ENCODE measurements at places on chromosomes 7 and 10.

DNA sequence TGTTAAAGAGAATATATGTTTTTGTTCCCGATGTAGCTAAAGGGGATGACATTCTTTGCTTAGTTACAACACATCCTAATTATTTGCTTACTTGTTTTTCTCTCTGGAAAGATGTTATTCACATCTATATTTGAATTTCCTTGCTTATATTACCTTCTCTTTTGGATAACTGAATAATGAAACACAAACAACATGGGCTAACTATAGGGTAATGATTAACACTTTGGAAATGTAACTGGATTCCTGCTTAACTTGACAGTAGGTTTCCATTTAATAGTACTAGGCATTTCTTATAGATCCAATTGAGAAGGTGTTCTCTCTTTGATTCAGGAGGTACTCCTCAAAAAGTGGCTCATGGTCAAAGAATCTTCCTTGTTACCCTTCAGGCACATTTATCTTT lies 141.1 kb downstream of the CCSER2 start:
- DNase-seq: no peak

DNA sequence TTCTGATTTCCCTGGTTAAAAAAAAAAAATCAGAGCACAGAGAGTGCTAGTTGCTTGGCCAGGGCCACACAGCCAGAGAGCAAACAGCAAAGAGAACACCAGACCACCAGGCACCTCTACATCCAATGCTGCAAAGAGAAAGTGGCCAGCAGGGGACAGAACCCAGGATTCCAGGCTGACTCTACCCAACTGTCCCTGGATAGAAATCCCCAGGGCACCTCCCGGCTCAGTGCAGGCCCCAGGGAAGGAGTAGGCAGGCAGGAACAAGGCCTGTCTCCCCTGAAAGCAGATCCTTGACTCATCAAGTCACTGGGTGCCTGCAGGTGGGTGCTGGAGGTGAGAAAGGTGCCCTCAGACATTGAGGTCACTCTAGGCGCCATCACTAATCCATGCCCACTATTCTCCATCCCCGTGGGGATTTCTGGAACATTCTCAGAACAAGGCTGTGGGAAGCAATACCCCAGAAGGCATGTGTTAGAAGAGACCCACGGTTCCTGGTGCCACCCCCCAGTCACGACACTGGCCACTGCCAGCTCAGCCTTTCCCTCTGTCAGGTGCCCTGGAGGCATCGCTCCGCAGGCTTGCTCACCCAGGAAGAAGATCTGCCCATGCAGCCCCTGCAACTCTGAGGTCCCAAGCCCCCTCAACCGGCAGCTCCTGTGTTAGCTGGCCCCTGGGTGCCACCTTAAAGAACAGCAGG lies 154.8 kb downstream of the GRID1 start:
- no peak for DNase-seq

DNA sequence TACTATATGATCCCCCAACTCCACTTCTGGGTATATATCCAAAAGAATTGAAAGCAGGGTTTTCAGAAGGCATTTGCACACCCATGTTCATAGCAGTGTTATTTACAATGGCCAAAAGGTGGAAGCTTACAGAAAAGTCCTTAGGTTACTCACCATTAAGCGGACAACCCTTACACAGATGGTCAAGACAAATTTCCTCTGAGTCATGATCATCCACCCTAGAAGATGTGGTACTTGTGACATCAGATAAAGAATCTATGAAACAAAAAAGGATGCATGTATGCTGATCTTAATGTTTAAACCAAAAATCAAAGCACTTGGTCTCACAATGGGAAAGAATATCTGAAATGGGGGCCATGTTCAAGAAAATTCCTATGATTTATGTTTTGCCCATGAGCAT lies 31.1 kb downstream of the ZC3HAV1 start:
- no peak for DNase-seq

DNA sequence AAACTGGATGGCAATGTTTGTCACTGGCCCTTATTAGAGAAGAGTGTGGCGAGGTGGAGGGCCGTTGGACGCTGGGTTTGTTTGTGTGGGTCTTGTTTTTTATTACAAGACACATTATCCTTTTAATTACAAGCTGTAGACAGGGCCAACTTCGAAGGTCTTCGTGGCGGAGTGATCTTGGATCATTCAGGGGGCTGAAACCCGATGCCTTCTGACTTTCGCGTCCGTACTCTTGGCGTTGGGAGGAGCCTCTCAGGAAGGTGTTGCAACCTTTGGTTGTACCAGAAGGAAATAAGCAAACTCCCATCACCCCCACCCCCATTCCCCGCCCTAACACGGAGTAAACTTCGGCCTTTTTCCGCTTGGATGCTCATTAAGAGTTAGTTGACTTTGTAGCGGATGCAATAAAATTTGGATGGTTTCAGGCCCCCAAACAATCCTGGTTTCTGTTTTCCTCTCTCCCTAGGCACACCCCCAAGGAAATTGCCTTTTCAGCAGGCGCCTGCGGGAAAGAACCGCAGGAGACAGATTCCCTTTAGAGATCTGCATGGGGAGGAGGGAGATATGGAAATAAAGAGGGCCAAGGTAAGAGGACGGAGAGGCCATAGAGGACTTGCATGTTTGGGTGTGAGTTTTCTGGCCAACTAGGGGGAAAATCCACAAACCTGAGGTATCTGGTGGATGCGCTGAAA lies 294.5 kb upstream of the NFE2L3 start:
- peak; percentile 60 for DNase-seq

- DNase-seq: peak; percentile 2
These were observed 953.9 kb downstream of the TYW1 start for GRCh38 chr7:67950321-67951083.

- DNase-seq: no peak
These were observed 685.4 kb upstream of the MBL2 start for GRCh38 chr10:53458007-53458406.

DNA sequence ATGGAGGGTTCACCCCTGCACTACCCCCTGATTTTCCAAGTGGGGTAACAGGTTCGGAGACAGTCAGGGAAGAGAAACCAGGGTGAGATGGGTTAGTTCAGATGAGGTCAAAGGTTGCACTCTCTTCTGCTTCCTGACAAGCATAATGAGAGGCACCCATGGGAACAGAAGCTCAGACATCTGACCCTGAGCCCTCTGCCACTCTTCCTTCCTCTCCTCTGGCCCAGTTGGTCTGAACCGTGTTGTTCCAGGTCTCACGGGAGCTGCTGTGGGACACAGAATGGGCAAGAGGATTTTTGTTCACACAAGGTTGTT lies 38.4 kb downstream of the DNAJB12 start:
- no peak for DNase-seq

DNA sequence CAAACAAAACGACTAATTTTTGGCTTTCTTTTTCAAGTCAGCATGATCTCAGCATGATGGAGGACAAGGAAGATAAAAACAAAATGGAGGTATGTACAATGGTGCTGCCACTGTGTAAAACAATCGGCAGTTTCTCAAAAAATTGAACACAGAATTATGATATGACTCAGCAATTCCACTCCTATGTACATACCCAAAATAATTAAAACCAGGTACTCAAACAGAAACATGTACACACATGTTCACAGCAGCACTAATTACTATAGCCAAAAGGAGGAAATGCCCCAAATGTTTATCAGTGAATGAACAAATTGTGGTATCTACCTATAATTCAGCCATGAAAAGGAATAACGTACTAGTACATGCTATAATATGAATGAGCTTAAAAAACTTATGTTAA lies 29.9 kb downstream of the SNX13 start:
- DNase-seq: no peak

DNA sequence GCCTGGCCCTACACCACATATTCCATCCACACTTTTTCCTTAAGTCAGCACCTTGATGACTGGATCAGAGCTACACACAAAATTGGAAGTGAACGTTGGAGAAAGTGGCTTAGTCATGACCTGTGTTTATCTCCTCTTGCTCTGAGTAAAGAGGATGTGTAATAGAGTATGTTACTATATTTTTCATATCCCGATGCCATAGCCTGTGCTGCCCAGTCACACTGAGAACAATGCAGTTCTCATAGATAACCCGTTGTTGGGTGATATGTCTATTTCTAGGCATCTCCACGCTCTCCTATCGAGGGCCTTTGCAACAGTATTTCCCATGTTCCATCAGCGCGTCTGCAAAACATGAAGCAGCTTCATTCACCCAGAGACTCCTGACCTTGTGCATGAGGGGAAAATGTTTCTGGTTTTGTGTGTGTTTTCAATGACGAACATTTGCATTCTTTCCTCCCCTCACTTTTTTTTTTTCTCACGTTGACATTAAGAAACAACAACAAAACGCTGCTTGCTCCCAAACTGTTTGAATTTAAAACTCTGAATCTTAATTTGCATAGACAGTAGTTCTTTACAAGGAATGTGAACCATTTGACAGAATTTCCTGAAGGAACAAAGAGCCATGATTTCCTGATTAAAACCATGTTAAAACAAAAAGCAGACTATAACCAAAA lies 43.4 kb downstream of the GRK5 start:
- DNase-seq: peak; percentile 85

DNA sequence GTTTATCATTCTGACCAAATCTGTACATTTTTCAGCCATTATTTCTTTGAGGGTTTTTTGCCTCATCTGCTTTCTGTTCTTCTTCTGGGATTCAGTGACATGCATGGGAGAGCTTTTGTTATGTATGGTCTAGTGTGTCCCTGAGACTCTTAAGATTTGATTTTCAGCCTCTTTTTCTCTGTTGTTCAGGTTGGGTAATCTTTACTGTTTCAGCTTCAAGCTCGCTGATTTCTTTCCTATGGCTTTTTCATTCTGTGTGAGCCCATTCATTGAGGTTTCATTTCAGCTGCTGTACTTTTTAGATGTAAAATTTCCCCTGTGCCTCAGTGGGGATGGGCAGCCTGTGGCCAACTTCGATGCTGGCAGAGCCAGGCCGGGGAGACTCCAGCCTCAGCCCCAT lies 38.1 kb downstream of the FOXK1 start:
- no peak for DNase-seq

- DNase-seq: peak; percentile 18
These were observed 256.3 kb upstream of the MINDY3 start for GRCh38 chr10:16116404-16117304.

DNA sequence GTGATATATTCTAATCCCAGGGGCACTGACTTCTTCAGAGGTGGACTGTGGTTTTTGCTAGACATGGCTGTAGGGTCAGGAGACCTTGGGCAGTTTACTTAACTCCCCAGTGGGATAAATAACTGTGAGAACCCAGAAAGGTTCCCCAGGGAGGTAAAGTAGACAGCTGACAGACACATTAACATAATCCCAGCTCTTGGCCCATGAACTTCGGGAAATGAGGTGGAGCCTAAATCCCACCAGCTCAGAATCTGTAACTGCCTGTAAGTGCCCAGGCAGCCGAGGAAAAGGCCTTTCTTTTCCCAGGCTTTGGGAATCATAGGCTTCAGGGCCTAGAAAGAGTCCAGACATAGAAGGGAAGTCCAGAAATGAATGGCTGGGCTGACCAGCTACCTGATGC lies 106.0 kb downstream of the LRRC18 start:
- no peak for DNase-seq

DNA sequence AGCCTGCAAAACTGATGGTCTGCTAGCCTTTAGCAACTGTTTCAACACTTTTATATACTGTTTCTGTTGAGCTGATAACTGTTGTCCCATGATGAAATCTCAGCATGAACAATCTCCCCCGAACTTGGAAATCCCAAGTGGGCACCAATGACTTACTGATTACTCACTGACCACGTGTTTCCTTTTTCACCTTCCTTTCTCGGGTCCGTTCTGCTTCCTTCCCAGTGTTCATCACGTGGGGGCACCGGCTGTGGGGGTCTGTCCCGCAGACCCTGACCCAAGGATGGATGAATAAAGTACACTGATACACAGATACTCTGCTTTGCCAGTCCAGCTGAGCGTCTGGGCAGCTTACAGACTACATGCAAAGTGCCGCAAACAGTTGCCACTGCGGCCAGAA lies 39.0 kb upstream of the RASGEF1A start:
- no peak for DNase-seq

DNA sequence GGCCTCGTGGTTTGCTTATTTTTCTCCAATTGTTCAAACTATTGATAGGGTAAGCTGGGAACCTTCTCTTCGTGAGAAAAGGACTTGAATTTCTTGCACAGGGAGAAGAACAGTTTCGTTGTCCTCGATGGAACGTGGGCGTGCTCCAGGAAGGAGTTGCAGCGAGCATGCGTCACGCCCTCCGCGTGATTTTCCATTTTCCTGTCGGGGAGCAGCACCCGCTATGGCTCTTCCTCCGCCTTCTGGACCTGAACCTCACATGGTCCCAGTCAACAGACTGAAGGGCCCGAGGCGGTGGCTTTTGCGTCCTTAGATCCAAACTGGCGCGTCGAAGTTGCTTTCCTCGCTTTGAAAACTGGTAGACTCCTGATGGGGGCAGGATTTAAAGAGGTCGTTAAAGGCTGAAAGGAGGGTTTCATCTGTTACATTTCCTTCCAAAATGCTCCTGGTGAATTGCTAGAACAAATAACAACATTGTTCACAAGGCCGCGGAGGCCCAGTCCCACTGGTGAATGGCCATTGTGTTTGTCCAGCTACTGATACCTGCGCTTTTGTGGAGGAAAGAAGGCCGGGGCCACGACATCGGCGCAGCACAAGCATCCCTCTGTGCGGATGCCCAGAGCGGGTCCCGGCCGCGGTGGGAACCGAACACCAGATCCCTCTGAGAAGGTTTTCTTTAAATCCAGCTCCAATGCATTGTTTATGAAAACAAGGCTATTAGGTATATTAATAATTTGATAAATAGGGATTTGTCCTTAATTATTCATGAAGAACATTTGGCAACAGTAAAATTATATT lies 75.9 kb downstream of the EBF3 start:
- no peak for DNase-seq

- DNase-seq: peak; percentile 71
These were observed 60.7 kb downstream of the CD36 start for GRCh38 chr7:80699045-80699638.

GRCh38 chr7:132580277-132580676 lies 4.0 kb upstream of the PLXNA4 start:
- no peak for DNase-seq

DNA sequence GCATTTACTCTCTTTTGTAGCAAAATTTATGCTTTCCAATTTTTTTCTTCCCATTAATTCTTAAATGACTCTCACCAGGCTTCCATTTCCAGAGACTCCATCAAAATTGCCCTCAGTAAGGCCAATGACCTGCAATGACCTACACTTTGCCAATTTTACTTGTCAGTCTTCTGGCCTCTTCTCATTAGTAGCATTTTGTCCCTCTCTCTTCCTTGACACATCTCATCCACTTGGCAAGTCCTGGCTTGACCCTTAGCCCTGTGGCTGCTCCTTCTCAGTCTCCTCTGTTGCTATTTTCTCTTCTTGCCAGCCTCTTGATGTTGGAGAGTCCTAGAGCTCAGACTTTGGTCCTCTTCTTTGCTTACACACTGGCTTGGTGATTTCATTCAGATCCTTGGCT lies 166.1 kb upstream of the MTPN start:
- DNase-seq: no peak

- no peak for DNase-seq
These were observed 304.9 kb upstream of the ZMIZ1 start for GRCh38 chr10:78763651-78764395.

DNA sequence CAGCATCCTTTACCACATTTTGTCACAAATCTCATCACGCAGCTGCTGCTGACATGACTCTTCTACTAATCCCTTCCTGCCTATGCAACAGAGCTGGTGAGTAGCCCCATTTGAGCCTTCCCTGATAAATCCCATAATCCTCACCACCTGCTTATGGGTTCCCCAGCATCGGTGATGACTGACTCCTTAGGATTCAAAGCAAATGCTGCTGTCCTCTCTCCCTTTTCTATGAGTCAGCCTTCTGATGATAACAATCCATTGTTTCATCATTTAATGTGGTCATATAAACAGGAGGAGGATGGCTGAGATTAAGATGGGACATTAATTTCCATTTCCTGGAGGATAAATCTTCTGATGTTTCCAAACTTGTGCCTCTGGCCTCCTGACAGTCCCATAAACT lies 73.4 kb downstream of the SORCS1 start:
- DNase-seq: no peak
